GF-D8 (cell line): ENCODE measurements at places on chromosomes 5 and 9.

GRCh38 chr5:76385540-76385939, 17.5 kb upstream of the IQGAP2 start:
- no peak for DNase-seq

GRCh38 chr5:129771058-129771838, 23.4 kb downstream of the MINAR2 start:
- no peak for DNase-seq

GRCh38 chr5:314676-315487, 6.6 kb upstream of the AHRR start:
- no peak for DNase-seq

DNA sequence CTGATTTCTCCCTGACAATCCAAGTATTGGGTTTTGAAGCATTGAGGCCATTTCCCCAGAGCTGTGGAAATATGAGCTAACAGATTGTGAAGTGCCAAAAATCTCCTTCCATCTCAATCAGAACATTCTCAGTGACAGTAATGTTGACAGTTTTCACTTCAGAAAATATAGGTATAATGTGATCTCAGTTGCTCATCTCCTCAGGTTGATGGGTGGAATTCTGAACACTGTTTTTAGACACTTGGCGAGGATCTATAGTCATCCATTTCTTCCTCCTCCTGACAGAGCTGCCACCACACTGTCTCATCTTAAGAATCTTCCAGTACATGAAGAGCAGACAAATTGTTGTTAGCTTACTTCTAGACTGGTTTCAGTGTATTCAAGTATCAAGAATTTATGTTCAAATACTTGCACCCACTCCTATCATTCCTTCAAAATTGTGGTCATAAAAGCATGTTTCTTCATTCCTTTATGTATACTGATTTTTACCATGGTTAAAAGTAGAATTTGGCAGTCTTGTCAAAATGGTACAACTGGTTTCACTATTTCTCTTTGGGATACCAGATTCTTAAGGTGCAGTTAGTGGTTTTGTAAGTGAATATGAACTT, 199.7 kb upstream of the TLE4 start:
- no peak for DNase-seq

- DNase-seq: peak; percentile 4
Measured at GRCh38 chr9:22469928-22470544, 23.4 kb downstream of the DMRTA1 start.

DNA sequence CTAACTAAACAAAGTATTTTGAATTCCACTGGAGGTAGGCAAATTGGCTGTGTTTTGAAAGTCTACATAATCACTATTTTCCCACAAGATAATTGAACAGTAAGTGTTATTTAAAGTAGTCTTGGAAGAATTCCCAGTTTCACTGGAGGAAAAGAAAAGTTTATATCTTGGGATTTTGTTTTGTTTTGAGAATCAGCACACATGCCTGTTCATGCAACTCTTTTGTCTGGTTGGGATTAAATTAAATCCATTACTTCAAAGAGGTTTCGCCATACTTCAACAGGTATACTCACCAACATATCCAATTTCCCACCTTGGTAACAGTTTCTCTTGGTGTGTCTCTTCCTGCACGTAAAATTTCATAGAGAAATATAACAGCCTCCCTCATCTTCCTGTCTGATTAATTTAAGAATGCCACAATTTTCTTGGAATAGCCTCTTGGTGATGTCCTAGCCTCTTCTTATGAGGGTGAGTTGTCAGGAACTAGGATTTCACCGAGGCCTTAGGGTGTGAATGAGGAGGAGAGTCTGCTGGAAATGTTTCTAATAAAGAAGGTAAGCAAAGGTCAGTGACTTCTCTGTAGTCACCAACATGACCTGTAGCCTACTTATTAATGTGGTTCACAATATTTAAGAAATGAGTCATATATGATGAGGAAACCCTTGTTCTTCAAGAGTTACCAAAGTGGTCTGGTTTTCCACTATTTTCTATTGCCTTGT, 48.1 kb downstream of the ITGA2 start:
- no peak for DNase-seq

DNA sequence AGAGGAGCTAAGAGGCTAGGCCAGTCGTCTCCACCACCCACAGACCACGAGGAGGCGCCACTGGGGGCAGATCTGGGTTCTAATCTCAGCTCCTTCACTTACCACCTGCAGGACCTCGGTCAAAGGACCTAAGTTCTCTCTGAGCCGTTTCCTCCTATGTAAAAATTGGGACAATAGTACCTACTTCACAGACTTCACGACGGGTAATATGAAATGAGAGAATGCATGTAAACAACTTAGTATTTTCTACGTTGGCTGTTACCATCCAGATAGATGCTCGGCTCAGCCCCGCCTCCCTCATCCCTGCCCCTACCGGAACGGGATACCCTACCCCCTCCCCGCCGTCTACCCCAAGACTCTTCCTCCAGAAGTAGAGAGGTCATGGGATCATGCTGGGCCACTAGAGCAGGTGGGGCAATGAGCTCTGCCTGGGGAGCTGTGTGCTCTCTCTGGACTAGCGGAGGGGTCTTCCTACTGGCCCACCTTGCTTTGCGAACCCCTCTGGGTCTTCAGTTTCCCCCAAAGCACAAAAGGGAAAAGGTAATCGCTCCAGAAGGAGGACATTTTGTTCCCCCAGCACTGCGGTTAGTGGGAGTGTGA, 541 bp downstream of the GNPDA1 start:
- DNase-seq: no peak

- DNase-seq: no peak
Measured at GRCh38 chr5:74390822-74391221, 249.7 kb downstream of the ENC1 start.

DNA sequence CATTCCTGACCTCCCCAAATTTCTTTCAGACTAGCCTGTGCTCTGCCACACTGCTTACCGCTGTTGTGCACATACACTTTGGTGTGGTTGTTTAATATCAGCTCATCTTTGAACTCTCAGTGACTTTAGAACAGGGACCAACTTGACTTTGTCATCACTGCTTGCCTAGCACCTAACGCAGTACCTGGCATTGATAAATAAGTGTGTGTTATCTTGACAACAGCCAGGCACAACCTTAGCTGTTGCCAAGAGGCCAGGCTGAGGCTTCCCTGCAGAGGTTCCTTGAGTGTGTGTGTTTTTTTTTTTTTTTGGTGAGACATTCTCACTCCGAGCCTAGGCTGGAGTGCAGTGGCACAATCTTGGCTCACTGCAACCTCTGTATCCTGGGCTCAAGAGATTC, 41.0 kb upstream of the SLC28A3 start:
- DNase-seq: no peak

DNA sequence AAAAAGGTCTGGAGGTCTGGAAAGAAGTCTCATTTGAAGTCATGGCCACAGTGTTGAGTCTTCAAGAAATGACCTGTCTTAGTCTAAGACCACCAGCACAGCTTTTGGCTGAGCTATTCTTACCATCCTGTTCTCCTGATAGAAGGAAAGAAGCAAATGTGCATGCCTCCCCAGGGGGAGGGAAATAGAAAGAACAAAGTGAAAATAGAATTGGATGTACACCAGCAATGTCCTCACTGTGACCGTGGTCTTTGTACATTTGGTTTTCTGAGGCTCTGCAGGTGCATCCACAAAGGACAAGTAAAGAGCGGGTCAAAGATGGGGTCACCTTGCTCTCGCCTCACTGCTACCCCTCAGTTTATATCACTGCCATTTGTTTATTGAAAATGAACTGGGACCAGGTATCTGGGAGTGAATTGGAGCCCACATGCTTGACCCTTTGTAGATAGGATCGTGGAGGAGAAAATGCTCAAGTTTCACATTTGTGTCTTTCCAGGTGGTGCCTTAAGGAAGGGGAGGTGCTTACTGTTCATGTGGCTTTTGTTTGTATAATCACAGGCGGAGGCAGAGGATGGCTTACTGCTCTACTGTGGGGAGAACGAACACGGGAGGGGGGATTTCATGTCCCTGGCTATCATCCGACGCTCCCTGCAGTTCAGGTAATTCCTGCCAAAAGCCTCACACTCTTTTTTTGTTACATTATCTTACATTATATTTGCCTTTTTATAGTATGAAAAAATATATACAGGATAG, 147.8 kb downstream of the LIFR start:
- DNase-seq: no peak

DNA sequence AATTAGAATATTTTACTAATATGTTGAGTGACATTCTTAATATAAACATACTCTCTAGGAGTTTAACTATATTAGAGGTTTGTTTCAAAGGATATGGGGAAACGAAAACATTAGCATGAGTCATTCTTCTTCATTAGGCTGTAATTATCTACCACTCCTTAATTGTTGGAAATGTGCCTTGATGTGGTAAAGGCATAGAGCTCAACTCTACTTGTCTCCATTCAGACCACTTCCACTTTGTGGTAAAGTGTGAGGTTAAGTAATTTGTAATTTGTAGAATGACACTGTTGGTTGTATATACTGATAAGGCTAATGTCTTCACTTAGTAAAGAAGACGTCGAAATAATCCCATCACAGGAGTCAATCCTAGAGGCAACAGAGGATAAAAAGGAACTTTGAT, 58.1 kb downstream of the HAPLN1 start:
- no peak for DNase-seq

DNA sequence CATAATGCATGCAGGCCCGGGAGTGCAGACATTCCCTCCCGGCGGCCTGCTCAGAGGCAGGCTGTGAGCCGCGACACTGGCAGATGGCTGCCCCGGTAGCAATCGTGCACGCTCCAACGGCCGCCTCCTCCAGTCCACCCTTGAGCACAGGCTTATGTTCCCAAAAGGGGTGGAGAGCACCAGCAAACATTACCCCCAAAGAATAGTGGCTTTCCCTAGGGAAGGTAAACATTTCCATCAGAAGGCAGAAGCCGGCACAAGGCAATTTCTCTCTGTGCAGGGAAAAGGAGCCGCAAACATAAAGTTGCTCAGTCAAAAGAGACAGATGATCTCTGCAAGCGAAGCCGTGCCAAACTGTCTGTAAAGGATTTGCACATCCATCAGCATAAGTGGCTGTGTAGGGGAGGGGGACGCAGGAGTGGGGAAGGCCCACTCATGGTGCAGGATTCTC, 92.5 kb downstream of the SIL1 start:
- no peak for DNase-seq

GRCh38 chr9:90523958-90524357, 118.7 kb downstream of the DIRAS2 start:
- no peak for DNase-seq

DNA sequence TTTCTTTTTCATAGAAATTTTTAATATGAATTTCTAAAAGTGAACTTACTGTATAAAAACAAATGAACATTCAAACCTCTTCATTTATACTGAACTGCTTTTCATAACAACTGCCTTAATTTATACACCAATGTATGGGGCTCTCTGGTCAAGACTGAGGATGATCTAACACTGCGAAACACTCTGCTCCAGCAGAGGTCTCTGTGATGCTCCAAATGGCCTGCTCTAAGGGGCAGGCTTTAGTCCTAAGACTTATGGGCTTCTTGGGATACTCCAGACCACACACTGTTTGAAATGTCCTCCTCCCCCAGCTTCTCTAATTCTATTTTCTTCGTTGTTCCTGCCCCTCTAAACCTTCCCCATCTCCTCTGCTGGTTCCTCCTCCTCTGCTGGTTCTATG, 58.5 kb downstream of the LIFR start:
- no peak for DNase-seq

GRCh38 chr5:168734620-168735300, 155.6 kb upstream of the PANK3 start:
- no peak for DNase-seq

DNA sequence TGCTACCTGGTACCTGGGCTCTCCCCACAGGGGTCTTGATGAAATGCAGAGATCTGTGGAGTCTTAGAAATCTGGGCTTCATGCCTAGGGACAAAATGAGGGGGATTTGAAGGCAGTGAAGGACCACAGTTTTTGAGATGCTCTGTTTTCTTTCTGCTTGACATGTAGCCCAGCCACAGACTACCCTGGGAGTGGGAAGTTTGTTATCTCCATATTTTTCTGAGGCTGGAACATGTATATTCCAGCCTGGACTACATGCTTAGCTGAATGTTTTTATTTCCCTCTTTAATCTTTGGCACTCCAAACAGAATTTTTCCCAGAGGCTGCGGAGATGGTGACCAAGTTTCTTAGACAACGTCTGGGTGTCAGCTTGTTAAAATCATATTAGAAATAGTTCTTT, 252.9 kb downstream of the PAPPA start:
- DNase-seq: no peak
